ENCODE measurements at places on chromosomes 5 and 9. TPM values are rescaled to one million over a fixed set of nuclear protein-coding genes. Genes with fewer than 3 reads are reported as not detected.

TAF11L5 gene
- total RNA-seq = not detected

EQTN gene
- total RNA-seq = not detected

DNA sequence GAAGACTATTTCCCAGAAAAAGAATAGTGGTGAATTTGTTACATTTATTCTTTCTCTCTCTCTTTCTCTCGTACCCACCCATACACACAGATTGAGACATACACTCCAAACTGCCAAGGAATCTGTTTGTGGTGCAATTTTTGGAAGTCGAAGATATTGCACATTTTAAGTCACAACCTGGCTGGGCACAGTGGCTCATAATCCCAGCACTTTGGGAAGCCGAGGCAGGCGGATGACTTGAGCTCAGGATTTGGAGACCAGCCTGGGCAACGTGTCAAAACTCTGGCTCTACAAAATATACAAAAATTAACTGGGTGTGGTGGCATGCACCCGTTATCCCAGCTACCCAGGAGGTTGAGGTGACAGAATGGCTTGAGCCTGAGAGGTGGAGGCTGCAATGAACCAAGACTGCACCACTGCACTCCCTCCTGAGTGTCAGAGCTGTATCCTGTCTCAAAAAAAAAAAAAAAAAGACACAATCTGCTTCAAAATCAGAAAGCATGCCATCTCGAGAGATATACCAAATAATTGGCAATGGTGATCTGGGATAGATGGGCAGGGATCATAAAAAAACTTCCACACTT lies 19.2 kb upstream of the PLIN2 start:
- DNase-seq = no peak

GRCh38 chr5:5182508-5183188 lies 42.5 kb downstream of the ADAMTS16 start:
- DNase-seq = no peak

DNA sequence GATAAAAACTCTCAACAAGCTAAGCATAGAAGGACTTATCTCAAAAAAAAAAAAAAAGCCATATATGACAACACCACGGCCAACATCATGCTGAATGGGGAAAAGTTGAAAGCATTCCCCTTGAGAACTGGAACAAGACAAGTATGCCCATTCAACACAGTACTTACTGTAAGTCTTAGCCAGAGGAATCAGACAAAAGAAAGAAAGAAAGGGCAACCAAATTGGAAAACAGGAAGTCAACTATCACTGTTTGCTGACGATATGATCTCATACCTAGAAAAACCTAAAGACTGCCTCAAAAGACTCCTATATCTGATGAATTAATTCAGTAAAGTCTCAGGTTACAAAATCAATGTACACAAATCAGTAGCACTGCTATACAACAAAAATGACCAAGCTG lies 24.6 kb upstream of the PTGER4 start:
- no peak for DNase-seq

DNA sequence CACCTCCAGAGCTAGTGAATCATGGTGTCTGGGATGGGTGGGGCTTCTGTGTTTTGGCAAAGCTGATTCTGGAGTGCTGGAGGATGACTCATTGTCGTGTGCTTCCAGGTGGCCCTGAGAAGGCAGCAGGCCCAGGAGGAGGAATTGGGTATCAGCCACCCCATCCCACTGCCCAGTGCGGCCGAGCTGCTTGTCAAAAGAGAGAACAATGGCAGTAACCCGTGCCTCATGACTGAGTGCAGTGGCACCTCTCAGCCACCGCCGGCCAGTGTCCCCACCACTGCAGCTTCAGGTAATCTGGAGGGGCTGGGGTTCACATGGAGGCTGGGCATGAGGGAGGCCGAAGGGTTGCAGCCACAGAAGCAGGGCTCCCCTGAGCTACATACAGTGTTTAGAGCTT lies 5.4 kb downstream of the DMRT1 start:
- no peak for DNase-seq
